ENCODE measurements at places on chromosomes 1 and 21.

- no peaks in the 10 kb centered on the region for H3K4me1 ChIP-seq
- no peak overlapping the region for H3K4me3 ChIP-seq
- H3K27me3 ChIP-seq = peaks cover 97% of the 10 kb centered on the region
- no peak for DNase-seq
- no peak overlapping the region for H3K27ac ChIP-seq
- no peaks in the 10 kb centered on the region for H3K36me3 ChIP-seq
These were observed 28.1 kb downstream of the RNF187 start for GRCh38 chr1:228515200-228515834.

GRCh38 chr1:36913484-36914060 lies 120.7 kb downstream of the GRIK3 start:
- no peak overlapping the region for H3K4me3 ChIP-seq
- H3K27me3 ChIP-seq = peaks cover 6% of the 10 kb centered on the region
- peak; percentile 42 for DNase-seq

GRCh38 chr1:26999440-26999987 lies 6.0 kb downstream of the TRNP1 start:
- peak; percentile 86 for DNase-seq
- H3K27me3 ChIP-seq = no peaks in the 10 kb centered on the region
- peak overlapping the region; percentile 97 for H3K27ac ChIP-seq
- peak overlapping the region; percentile 20 for H3K4me3 ChIP-seq
- peaks cover 92% of the 10 kb centered on the region for H3K4me1 ChIP-seq
- peaks cover 45% of the 10 kb centered on the region for H3K36me3 ChIP-seq

- no peak overlapping the region for H3K27ac ChIP-seq
- H3K36me3 ChIP-seq = peaks cover 17% of the 10 kb centered on the region
- H3K4me1 ChIP-seq = no peaks in the 10 kb centered on the region
- no peak for DNase-seq
- H3K4me3 ChIP-seq = no peak overlapping the region
These were observed 27.4 kb downstream of the POFUT2 start for GRCh38 chr21:45260191-45260825.

DNA sequence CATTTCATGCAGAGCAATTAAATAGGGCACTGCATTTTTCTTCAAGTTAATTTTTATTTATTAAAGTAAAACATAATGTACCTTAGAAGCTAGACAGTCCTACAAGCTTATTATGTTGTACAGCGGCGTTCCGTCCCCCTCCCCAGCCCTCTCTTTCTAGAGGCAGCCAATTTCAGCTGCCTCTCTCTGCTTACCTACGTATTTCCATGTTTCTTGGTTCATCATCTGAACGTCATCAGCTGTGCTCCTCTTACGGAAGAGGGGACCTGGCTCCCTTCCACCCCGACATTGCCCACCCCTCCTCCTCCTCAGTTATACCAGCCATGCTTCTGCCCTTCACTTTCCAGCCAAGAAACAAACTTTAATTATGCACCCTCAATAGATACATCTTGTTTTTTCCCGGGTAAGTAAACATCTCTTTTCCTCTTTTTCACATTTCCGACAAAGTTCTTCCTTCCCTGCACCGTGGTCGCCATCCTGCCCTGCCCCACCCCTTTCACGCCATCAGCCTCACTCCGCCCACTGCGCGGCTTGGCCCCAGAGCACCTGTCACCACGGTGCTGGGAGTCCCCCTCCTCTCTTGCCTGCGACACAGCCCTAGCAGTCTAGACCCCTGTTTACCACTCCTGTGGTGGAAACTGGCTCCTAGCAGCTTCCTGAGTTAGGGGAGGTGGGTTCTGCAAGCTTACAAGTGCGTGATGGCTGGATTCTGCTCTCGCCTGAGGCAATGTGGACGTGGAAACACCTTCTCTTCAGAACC lies 57.9 kb downstream of the SLC37A1 start:
- no peak overlapping the region for H3K4me3 ChIP-seq
- H3K27me3 ChIP-seq = no peaks in the 10 kb centered on the region
- no peak overlapping the region for H3K27ac ChIP-seq
- H3K4me1 ChIP-seq = peaks cover 4% of the 10 kb centered on the region
- peaks cover 44% of the 10 kb centered on the region for H3K36me3 ChIP-seq

DNA sequence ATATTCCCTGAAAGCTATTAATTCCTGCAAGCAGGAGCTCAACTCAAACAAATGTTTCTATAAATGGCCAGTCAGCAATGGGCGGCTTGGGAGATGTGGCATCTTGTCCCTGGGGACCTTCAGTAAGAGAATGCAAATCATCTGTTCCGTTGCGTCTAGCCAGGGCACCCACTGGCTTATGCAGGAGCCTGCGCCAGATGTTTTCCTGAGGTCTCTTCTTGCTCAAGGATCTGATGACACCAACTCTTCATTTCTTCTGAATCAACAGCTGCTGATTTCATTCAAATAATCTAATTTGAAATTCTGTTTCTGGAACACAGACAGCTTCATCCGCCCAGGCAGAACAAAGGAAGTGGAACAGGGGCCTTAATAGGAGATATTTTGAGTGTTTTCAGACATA lies 70.0 kb upstream of the AJAP1 start:
- H3K36me3 ChIP-seq = peaks cover 89% of the 10 kb centered on the region
- H3K4me1 ChIP-seq = no peaks in the 10 kb centered on the region
- H3K27ac ChIP-seq = no peak overlapping the region
- H3K4me3 ChIP-seq = no peak overlapping the region

DNA sequence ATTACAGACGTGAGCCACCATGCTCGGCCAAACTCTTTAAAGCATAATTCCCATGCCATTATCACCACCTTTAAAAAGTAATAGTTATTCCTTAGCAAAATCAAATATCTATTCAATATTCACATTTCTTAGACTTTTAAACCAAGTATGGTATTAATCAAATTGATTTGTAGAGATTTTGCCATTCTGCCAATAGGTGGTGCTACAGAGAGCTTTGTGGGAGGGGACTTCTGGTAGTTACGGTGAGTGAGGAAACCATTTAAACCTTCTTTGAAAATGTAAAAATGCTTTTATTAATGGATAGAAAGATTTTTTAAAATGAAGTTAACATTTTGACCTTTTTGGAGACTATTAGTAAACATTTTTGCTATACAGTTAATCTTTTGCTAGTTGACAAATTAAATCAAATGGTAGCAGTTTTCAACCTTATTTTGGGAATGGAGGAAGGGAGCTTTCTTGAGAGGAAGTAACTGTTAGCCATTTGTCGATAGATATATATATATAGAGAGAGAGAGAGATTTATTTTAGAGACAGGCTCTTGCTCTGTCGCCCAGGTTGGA lies 19.3 kb downstream of the IARS2 start:
- H3K27me3 ChIP-seq = no peaks in the 10 kb centered on the region
- DNase-seq = no peak
- H3K27ac ChIP-seq = no peak overlapping the region
- H3K4me1 ChIP-seq = no peaks in the 10 kb centered on the region

DNA sequence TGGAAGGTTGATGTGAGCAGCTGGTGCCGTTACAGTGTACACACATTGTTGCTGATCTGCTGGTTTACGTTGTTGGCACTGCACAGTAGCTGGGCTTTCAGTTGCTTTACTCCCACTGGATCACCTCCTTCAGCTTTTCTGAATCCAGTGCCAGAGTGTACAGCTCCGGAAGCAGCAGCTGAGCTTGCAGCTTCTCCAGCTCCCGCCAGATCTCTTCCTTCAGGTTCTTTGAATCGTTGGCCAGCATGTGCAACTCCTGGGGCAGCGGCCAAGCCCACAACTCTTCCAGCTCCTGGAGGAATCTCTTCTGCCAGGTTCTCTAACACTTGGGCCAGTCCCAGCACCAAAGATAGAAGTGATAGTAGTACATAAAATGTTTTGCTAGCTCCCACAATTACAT lies 149.7 kb upstream of the RRP15 start:
- no peaks in the 10 kb centered on the region for H3K36me3 ChIP-seq
- H3K4me1 ChIP-seq = no peaks in the 10 kb centered on the region
- no peaks in the 10 kb centered on the region for H3K27me3 ChIP-seq
- no peak overlapping the region for H3K4me3 ChIP-seq
- no peak for DNase-seq

DNA sequence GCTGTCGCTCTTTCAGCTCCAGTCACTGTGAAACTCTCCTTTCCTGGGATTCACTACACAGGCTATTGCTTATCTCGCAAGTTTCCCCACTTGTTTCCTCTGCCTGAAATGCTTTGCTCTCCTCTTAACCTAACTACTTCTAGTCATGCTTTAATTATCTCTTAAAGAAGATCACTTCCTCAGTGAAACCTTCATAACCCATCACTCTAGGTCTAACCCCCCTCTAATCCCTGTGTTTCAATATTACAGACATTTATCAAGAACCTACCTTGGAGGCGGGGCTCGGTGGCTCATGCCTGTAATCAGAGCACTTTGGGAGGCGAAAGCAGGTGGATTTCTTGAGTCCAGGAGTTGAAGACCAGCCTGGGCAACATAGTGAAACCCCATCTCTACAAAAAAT lies 16.7 kb upstream of the ZNF644 start:
- peaks cover 23% of the 10 kb centered on the region for H3K36me3 ChIP-seq
- H3K4me3 ChIP-seq = no peak overlapping the region
- no peak for DNase-seq

DNA sequence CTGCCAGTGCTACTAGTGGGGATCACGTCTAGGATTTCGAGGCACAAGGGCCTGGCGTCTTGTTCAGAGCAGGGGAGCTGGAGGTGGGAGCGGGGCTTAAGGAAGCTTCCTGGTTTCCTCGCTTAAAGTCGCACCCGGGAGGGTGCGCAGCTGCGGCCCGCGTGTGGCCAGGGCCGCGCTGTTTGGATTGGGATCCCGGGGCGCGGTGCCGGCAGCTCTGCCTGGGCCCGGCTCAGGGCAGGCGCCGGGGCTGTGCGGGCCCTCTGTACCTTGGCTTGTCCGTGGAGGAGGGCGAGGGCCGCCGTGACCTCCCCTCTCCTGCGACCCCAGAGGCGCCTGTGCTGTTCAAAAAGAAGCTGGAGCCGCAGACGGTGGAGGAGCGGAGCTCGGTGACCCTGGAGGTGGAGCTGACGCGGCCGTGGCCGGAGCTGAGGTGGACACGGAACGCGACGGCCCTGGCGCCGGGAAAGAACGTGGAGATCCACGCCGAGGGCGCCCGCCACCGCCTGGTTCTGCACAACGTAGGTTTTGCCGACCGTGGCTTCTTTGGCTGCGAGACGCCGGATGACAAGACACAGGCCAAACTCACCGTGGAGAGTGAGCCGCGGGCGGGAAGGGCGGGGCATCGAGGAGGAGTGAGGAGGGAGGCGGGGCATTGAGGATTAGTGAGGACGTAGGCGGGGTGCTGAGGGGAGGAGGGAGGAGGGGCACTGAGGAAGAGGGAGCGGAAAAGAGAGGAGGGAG lies 67.8 kb downstream of the OBSCN start:
- H3K4me3 ChIP-seq = peak overlapping the region; percentile 63
- H3K36me3 ChIP-seq = peaks cover 4% of the 10 kb centered on the region
- peak; percentile 90 for DNase-seq

Data from WTC11 (cell line).